ENCODE measurements at places on chromosomes 6 and 20.

GRCh38 chr6:166664135-166664534 lies 37.1 kb upstream of the RPS6KA2 start:
- DNase-seq, result no peak

- no peak for DNase-seq
These were observed 32.9 kb downstream of the PKIG start for GRCh38 chr20:44615169-44615791.

GRCh38 chr6:117544716-117545115 lies 57.6 kb downstream of the GOPC start:
- DNase-seq, result no peak

DNA sequence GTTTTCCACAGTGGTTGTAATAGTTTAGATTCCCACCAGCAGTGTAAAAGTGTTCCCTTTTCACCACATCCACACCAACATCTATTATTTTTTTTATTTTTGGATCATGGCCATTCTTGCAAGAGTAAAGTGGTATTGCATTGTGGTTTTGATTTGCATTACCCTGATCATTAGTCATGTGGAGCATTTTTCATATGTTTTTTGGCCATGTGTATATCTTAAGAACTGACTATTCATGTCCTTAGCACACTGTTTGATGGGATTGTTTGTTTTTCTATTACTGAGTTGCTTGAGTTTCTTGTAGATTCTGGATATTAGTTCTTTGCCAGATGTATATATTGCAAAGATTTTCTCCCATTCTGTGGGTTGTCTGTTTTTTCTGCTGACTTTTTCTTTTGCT lies 820.1 kb downstream of the TENT5A start:
- no peak for DNase-seq

- no peak for DNase-seq
These were observed 85.7 kb downstream of the SHLD1 start for GRCh38 chr20:5835871-5836270.

- DNase-seq, result no peak
These were observed 447 bp downstream of the MCM3 start for GRCh38 chr6:52284131-52284459.

DNA sequence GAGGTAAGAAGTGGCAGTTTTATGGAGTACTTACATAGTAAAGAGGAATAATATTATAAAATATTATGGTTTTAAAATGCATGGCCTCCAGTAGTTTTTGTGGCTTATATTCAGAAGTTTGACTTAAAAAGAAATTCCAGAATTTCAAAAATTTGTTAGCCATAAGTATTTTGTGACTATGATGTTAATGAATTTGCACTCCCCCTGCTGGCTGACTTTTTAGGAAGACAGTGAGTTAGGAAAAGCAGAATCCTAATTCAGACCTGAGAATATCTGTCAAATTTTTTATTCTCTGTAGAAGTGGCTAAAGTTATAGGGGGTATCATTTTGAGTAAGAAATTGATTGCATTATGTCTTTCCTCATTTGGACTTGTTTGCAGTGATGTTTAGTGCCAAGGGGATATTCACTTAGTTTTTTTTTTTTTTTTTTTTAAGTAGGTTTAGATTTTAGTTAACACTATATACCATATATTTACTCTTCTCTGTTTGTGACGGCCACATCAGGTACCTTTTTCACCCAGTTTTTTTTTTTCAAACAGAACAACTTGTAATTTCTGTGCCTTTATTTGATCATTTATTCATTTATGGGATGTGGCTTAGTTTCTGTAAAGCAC lies 40.8 kb downstream of the ZFAND3 start:
- DNase-seq, result peak; percentile 20

DNA sequence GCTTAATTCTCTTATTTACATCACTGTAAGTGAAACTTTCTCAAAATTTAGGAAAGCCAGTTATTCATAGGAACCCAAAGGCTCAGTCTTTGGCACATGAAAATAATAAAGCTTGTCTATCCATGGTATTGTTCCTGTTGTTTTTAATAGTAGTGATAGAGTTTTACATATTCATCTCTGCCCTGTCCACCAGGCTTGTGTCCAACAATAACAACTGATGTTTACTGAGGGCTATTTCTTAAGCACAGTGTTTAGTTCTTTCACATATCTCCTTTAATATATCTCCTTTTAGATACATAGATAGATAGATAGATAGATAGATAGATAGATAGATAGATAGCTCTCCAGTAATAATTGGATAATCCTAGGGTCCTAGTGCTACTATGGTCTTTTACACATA lies 34.2 kb downstream of the FOXQ1 start:
- DNase-seq, result no peak

DNA sequence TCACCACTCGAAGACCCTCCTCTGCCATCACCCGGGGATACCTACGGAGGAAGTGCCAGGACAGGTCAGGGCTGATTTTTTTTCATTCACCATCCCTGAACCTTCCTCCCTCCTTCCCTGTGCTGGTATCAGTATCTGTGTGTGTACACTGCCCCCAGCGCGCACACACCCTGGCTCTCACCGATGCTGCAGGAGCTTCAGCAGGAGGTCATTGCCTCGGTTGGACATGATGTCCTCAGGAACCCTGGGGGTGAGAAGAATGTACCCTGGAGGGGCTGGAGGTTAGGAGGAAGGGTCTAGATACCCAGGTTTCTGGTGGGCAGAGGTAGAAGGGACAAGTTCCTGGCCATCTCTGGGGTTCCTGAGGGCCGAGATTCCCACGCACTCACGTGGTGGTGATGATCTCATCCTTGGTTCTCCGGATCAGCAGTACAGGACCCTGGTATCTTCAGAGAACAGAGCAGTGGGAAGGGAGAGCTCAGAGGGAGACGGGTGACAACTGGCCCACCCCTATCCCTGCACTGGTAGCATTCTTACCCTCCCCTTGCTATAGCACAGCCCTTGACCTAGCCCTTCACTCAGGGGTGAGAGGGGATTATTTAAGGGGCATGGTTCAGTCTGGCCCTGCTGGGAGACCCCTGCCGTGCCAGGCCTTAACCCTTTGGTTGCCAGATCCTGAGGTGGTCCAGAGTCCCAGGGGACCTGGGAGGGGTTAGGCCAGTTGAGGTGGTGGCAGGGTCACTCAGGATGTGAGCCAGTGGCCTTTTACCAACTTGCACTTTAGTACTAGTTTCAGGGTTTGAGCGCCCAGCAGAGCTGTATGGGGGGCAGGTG lies 7.2 kb upstream of the LY6G5C start:
- DNase-seq, result no peak

DNA sequence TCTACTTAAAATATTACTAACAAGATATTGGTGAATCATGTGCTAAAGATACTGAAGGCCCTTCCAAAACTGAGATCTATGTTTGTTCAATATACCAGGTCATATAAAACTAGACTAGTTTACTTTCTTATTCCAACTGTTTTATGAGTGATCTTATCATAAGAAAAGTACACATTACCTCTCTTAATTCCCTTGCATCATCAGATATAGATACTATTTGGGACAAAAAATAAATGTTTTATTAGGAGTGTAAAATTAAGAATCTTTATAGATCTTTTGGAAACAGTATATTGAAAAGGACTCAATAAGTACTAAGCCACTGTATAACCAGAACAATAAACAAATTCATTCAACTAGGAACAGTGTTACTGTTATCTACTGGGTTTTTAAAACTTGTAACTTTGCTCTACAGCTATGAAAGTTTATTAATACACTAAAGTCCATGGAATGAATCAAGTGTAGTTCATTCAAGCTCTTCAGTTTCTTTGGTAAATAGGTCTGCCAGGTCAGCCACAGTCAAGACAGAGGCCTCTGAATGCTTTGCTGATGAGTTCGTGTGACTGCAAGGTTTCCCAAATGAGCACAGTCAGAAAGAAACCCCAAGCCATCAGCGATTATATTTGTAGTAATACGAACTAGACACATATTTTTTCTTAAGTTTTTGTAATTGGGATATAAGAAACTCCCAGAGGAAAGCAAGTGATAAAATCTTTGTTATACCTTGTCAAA lies 71.8 kb upstream of the FBXO30 start:
- DNase-seq, result no peak

DNA sequence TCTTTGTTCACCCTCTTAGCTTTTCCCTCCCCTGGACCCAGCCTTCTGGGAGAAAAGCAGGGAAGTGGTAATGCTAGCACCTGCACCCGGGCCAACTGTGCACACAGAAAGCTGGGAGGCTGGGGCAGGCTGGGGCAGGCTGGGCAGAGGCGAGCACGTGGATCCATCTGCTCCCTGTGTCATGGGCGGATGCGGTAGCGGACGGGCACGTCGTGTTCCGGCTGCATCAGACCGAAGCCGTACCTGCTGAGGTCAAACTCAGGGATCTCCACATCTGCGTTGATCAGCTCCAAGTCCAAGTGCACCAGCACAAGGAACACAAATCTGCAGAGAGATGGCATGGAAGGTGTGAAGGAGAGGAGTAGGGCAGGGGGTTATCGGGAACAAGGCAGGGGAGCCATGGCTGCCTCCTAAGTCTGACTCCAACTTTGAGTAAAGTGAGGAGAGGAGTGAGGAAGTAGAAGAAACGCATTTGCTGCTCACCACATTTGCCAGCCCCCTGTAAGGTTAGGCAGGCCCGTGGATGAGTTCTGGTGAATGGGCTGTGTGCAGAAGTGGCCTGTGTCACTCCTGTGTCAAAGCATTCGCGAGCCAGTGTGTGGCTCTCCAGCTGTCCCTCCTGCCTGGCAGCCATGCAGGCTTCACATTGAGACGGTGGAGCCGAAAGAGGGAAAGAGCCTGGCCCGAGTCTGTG lies 25.4 kb upstream of the KCNB1 start:
- DNase-seq, result no peak

DNA sequence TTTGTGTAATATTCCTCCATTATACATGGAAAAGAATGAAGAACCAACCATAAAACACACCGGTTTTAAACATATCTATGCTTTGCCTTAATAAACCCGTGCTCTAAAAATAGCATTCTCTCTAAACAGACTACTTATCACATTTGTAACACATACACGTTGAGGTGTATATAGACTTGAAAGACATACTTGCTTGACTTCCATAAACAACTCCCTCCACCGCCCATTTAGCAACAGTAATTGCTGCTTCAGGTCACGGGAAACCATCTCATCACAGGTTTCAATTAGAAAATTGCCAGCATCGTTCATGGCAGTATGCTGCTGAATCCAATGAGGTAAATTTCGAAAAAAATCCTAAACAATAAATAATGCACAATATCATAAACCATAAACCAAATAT lies 174.0 kb downstream of the SYNE1 start:
- DNase-seq, result no peak

DNA sequence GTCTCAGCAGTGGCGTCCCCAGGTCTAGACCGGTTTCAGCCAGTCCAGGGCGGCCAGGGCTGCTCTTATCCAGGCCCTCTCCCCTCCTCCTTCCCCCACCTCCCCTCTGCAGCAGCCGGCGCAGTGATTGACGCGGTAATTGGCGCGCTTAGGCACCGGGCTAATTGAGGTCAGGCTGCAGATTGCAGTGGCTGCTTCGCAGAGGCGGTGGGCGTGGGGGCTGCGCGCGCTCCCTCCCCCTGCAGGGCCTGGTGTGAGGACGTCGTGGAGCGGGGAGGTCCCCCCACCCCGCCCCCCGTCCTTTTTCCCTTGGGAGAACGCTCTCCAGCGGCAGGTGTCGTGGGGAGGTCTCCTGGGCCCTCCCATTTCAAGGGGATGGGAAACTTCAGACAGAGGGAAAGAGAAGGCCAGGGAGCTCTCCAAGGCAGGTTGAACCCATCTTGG lies 70.4 kb upstream of the BLCAP start:
- peak; percentile 20 for DNase-seq

GRCh38 chr20:37390891-37391525 lies 45.1 kb downstream of the SRC start:
- no peak for DNase-seq

DNA sequence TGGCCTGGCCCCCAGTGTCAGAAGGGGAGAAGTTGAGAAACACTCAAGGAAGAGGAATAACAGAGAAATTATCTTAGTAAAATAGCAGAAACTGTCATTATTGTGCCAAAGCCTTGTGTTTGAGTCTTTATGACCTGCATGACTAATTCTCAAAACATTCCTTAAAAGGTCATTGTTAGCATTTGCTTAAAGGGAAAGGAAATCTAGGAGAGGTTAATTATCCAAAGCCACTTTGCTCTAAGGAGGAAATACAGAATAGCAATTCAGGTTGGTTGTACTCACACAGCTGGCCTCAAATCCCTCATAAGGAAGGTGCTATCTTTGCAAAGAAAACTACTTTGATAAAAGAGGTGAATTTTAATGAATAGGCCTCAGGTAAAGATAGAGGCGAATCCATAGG lies 516.7 kb downstream of the CBLN4 start:
- no peak for DNase-seq

- no peak for DNase-seq
These were observed 10.5 kb downstream of the SAYSD1 start for GRCh38 chr6:39104528-39104927.

Data from left renal cortex interstitium (tissue), 4 donors.